DMS53 (cell line): ENCODE measurements at places on chromosomes 7 and 10.

- DNase-seq = no peak
Observed at GRCh38 chr7:116588225-116588624, 63.4 kb downstream of the CAV1 start.

GRCh38 chr7:94615666-94616065 lies 40.3 kb downstream of the SGCE start:
- DNase-seq = no peak

GRCh38 chr10:31647861-31648260 lies 280.8 kb downstream of the ARHGAP12 start:
- no peak for DNase-seq

GRCh38 chr7:84277628-84278224 lies 83.1 kb upstream of the SEMA3A start:
- DNase-seq = no peak

GRCh38 chr7:41701068-41701941 lies 1.6 kb downstream of the INHBA start:
- no peak for DNase-seq

- DNase-seq = no peak
Observed at GRCh38 chr10:84292502-84292901, 35.9 kb upstream of the CCSER2 start.

DNA sequence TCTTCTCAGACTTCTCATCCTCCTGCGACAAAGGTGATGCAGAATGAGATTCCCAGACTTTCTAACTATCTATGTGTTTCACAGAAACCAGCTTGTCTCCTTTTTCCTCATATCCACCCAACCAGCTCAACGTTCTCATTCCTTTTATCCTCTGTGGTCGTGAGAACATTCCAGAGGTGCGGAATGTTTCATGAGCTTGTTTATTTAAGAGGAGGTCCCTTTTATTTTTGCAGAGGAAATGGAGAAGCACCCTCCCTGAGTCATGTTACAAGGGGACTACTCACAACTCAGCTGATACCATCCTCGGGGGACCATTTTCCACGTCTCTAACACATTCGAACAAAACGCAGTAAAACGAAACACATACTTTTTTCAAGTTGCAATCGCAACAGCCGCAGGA lies 93.2 kb downstream of the ZRANB1 start:
- no peak for DNase-seq

DNA sequence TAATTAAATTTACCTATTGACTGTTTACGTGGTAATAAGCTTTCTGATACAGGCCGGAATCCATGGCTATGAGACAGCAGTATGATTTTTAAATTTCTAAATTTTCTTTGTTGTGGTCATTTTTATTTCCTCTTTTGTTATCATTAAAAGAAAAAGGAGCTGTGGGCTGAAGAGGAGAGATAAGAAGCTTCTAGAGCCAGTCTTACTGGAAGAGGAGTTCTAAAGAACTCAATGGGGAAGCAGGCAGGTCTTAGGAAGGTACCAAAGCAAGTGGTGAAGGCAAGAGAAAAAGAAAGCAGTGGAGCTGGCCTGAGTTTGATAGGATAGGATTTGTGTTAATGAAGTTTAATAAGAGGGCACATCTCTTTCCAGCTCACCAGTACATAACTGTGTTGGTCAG lies 1187.8 kb downstream of the CNTNAP2 start:
- no peak for DNase-seq

- DNase-seq = no peak
Observed at GRCh38 chr7:3725155-3726059, 424.4 kb downstream of the SDK1 start.

DNA sequence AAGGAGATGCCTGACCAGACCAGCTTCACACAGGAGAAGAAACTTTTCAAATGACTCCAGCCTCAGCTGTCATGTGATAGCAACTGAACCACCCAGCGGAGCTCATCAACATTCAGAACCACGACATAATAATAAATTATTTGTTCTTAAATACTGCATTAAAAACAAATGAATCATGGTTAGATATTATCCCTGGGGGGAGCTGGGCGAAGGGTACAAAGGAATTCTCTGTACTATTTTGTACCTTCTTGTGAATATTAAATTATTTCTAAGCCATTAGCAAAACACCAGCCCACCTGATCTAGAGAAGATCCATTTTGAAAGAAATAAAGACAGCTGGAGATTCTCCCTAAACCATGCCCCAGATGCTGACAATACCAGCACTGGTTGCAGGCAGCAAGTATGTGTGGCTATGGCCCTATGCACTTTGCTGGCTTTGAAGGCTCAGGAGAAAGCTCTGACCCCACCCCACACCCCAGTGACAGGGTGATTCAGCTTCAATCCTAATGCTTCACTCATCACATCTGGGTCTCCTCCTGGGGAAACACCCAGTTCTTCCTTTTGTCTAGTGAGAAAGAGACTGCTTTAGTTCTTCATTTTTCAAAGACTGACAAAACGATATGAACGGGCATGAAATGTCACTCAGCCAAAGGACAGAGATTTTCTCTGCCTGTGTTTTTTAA lies 45.5 kb upstream of the NKX2-3 start:
- DNase-seq = no peak

GRCh38 chr7:1940402-1940786 lies 270.3 kb downstream of the ELFN1 start:
- no peak for DNase-seq

GRCh38 chr7:1953199-1954190 lies 279.2 kb downstream of the MAD1L1 start:
- no peak for DNase-seq

DNA sequence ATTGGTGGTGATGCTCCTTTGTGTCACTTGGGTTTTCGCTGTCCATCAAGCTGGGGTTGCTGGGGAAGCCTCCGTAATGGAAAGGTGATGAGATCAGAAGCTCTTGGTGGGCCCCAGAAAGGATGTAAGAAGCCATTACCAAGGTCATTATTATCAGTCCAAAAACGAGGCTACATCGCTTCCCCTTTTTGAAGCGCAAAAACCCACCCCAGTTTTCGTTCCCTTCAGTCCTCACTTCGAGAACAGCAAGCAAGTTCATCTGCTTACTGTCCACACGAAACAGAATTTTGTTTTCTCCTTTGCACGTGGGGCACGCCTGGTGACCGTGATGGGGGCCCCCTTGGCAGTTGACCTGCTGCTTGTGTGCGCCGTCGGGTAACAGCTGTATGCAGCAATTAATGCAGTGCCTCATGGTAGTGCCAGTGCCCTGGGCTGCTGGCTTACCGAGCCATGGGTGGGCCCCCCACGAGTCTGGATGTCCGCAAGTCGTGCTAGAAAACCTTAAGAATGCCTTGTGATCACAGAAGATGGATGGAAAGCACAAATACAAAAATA lies 47.5 kb downstream of the CHST15 start:
- DNase-seq = no peak

DNA sequence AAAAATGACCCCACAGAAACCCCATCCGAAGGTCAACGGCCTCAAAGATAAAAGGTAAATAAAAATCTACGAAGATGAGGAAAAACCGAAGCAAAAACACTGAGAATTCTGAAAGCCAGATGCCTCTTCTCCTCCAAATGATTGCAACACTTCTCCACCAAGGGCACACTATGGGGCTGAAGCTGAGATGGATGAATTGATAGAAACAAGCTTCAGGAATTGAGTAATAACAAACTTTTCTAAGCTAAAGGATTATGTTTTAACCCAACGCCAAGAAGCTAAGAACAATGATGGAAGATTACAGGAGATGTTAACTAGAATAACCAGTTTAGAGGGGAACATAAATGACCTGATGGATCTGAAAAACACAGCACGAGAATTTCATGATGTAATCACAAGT lies 127.8 kb downstream of the MACC1 start:
- DNase-seq = no peak

DNA sequence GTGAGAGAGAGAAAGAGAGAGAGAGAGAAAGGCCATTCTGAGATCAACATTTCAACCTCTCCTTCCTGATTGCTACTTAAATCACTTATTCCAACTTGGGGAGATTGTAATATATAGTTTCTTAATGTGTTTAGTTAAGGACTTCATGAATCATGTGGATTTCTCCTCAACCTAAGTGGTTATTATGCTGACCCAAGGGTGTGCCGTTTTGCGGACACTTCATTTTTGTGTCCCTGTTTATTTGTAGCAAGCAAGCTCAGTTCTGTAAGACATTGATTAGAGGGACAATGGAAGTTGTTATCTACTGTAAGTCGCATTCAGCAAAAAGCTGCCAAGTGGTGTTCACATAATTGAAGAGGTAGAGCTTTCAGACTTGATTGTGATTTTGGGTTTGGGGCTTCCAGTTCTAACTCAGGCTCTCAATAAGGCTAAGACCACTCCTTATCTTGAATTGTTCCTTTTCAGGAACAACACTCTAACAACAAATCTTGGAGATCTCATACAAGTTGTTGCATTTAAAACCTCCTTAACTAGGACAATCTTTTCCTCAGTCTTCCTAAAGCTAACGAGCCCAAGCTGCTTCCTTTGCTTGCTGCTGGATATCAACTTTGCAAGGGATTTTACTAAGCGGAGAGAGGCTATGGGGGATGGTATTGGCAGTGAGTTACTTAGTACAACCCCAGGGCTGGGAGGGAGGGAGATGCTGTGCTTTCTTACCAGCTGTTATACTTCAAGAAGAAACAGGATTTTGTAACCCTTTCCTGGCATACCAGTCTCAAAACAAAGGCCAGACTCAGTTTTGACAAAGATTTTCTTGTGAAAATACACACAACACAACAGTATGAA lies 19.8 kb upstream of the COL1A2 start:
- no peak for DNase-seq

- DNase-seq = no peak
Observed at GRCh38 chr7:158164101-158165095, 423.2 kb downstream of the PTPRN2 start.

GRCh38 chr7:106421181-106421762 lies 136.5 kb upstream of the NAMPT start:
- DNase-seq = peak; percentile 89

- DNase-seq = no peak
Observed at GRCh38 chr7:93933156-93933555, 11.6 kb downstream of the GNG11 start.

DNA sequence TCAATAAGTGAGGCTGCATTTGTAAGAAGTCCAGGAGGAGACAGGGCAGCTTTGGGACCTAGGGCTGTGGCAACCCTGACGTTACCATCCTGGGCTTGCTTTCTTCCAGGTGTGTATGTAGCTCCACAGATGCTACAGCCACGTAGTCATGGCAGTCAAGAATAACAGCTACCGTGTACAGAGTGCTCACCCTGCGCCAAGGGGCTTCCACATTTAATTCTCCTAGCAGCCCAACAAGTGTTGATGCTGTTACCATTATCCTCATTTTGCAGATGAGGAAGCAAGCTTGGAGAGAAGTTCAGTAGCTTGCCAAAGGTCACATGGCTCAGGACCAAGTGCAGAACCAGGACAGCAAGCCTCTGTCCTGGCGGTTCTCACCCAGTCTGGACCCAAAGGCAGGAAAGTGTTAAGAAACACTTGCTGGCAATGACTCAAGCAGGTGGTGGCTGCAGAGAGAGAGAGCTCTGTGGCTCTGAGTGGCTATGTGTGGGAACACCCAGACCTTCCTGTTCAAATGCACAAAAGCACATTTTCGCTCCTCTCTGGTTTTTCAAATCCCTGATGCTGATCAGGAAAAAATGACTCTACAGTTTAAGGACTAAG lies 89.8 kb downstream of the CREM start:
- DNase-seq = peak; percentile 8

DNA sequence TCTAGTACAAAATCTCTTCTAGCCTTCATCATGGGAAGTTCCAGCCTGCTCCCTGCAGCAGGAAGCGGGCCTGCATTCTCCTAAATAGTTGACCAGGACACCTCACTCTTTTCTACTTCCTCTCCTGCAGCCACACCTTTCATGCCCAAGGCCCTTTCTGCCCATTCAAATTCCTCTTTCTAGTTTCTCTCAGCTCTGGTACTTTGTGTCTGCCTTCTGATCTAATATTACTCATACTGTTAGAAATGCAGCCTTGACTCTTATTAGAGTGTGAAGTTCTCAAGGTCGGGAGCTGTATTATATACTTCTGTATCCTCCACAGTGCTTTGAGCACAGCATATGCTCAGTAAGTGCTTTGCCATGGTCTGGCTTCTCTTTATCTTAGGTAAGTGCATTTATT lies 103.1 kb downstream of the PRKCQ start:
- DNase-seq = no peak
